ENCODE measurements at places on chromosomes 2 and 18. TPM values are rescaled to one million over a fixed set of nuclear protein-coding genes. Genes with fewer than 3 reads are reported as not detected.
A peak's percentile ranks its signal among the peaks of the same experiment; 100 is the strongest.

GRCh38 chr18:40673150-40673549, 1281.9 kb upstream of the PIK3C3 start:
- no peak for DNase-seq

DNA sequence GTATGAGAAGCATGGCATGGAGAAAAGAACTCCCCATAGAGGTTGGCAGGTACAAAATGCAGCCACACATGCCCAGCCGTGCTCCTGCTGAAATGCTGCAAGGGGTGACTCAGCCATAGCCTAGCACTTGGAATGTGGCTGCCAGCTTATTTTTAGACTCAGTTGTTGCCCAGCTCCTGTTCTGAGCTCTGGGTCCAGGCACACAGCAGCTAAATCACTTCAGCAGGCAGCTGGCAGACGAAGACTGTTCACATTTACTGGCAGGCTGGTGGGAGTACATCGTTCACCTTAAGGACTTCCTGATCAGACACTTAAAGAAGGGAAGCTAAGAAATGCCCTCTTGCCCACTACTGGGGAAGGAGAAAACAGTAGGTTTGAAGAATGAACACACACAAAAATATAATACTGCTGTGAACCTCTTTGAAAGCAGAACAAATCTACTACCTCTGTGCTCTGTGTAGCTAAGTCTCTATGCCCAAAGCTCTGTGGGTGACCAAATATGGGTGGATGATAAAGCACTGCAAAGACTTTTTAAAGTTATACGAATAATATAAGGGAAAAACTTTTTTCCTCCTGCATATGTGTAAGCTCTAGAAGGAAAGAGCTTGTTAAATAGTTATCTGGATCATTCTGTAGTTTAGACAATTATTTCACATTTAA, 146.1 kb downstream of the LNPK start:
- DNase-seq, result no peak

- peak; percentile 39 for DNase-seq
Observed at GRCh38 chr18:62523631-62524439, 1.0 kb downstream of the ZCCHC2 start.

DNA sequence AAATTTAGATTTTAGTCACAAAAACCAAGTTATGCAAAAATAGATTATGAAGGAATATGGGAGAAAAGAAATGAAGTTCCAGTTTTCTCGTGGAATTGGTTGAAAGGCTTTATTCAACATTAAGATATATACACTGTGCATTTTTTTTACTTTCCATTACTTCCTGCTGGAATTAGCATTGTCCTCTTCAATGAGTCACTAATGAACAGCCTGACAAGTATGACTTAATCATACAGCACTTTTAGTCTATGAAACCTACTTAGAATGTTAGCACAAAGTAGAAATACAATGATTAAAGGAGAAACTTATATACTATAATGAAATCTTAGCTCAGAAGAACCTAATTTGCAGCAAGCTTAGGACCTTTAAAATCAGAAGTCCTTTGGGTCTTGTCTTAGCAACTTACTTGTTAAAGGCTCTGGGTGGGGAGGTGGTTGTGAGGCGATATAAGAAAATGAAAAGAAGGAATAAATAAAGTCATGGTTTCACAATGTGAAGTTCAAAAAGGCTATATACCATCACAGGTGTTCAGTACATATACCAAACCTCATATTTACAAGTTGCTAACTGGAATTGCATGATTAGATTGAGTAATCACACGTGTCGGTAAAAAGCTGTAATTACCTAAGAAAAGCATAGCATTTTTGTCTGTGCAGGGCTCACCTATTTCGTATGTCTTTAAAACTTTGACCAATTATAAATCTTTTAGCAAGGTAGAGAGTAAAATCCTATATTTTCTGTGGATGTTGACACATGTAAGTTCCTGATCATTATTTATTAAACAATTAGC, 236.8 kb downstream of the CAMKMT start:
- DNase-seq, result no peak

GRCh38 chr2:46765045-46765444, 150.6 kb downstream of the MCFD2 start:
- DNase-seq, result no peak

- DNase-seq, result no peak
Observed at GRCh38 chr2:24058564-24059271, 9.2 kb downstream of the FKBP1B start.

- DNase-seq, result no peak
Observed at GRCh38 chr2:9390991-9391390, 32.3 kb downstream of the ITGB1BP1 start.

DNA sequence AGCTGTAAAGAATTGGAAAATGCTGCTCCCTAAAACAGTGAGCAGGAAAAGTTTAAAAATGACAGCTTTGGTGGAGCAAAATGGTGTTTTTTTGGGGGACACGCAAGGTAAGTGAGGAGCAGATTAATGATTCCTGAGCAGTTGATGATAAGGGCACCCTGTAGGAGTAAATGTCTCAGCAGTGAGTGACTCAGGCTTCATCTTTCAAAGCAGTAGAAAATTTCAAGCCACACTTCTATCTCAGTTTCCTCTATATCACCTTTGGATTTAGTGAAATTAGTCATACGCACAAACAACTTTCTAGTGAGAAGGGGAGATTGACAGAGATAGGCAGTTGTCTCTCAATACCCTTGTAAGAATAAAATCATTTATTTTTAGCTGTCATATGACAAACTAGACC, 709.0 kb upstream of the FAM98A start:
- no peak for DNase-seq

DNA sequence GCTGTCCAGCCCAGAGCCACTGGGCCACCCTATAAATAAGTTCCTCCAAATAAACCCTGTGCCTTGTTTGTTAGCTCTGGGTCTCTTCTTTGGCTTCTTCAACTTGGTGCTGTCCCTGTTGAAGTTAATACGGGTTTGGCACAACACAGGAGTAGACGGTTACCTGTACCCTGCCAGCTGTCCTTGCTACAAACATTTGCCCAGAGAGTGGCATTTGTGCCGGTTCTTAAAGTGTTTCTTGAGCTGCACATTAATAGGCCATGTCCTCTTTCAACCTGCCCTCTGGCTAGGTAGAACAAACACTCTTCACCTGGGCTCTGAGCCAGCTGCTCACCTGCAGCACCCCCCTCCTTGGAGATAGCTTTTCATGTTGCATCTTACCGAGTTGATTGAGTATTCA, 139.2 kb downstream of the NEDD4L start:
- no peak for DNase-seq

GRCh38 chr2:16765356-16765755, 99.7 kb upstream of the CYRIA start:
- no peak for DNase-seq

DNA sequence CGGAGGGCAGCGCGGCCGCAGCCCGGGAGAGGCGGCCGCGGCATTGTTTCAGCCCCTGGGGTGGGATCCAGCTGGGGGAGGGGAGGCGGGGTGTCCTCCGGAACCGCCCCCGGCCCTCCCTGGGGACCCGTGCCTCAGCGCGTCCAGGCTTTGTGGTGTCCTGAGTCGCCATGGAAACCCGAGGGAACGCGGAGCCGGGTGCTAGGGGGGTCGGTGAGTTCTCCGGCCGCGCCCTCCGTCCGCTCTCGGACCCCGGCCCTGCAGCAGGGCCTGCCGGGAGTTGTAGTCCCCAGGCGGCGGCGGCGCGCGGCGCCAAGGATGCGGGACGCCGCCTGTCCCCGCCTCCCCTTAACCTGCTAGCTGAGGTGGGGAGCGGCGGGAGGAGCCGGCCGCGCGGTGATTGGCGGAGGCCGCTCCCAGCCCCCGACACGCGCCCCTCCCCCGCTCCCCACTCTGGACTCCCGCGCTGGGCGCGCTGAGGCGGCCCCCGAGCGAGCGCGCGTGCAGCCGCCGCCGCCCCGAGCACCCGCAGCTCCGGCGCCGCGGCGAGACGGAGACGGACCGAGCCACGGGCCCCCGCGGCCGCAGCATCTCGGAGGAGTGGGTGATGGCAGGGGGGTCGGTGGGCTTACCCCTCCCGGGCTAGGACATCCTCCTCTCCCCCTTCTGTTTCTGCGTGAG, at the start of gene DPYSL5:
DPYSL5 (plus strand) TSS at position 478 of the 681 bp plus-strand sequence. CDS start 50,368 bp downstream, outside the sequence.
- peak; percentile 47 for DNase-seq

C2orf72 gene
- total RNA-seq, result 12.8 TPM

GLI2 gene
- 0.72 TPM for total RNA-seq

ALKAL2 gene
- total RNA-seq, result 2.0 TPM

TEX44 gene
- not detected for total RNA-seq

ZNF514 gene
- total RNA-seq, result 14.7 TPM

LHCGR gene
- total RNA-seq, result not detected

TEX51 gene
- not detected for total RNA-seq

NDC80 gene
- total RNA-seq, result 24.5 TPM

PAIP2B gene
- 0.54 TPM for total RNA-seq
